Memory B cell (primary cell): ENCODE measurements at places on chromosomes 11 and 22.

GRCh38 chr22:30185129-30185528, 61.4 kb downstream of the LIF start:
- no peak overlapping the region for H3K4me3 ChIP-seq
- H3K36me3 ChIP-seq: no peaks in the 10 kb centered on the region

DNA sequence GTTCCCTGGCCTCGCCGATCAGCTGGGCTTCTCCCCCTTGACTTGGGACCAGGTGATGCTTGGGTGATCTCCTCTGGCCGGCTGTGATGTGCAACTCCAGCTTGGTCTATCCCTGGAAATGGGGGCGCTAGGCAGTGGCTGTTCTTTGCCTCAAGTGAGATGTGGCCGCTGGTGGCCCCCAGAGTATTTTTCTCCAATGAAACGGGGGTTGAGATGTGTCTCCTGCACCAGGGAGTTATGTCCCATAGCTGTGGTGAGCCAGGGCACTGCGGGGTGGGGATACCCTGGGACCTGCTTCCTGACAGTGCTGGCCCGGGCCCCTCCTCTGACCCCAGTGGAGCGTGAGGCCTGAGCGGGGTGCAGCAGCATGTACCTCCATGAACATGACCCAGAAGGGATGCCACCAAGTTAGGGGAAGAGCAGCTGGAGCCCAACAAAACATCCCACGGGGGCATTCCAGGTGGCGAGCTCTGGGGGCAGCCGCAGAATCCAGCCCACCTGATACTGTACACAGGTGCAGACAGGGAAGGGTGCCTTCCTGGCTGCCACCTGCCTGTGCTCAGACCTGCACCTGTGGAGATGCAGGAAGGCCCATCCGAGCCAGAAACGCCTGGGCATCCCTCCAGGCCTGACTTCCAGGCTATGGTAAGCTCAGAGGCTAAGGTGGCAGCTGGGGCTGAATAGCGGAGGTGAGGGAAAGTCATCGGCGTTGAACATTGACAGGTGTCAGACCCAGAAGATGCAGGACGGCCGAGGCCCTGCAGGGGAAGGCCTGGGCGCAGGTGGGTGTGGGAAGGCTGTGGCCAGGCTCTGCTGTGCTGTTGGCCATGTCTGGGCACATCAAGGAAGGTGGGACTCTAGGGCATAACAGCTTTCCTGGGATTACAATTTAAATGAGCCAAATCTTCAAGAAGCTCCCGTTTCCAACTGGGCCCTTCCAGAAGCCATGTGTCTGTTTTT, 97.3 kb downstream of the CTTN start:
- DNase-seq: no peak
- peaks cover 4% of the 10 kb centered on the region for H3K27me3 ChIP-seq
- no peak overlapping the region for H3K27ac ChIP-seq
- H3K36me3 ChIP-seq: no peaks in the 10 kb centered on the region
- H3K4me1 ChIP-seq: no peaks in the 10 kb centered on the region

- no peak overlapping the region for H3K27ac ChIP-seq
- H3K27me3 ChIP-seq: no peaks in the 10 kb centered on the region
- H3K36me3 ChIP-seq: no peaks in the 10 kb centered on the region
- DNase-seq: no peak
- no peak overlapping the region for H3K4me3 ChIP-seq
Observed at GRCh38 chr11:121152764-121153163, 51.7 kb downstream of the TECTA start.

DNA sequence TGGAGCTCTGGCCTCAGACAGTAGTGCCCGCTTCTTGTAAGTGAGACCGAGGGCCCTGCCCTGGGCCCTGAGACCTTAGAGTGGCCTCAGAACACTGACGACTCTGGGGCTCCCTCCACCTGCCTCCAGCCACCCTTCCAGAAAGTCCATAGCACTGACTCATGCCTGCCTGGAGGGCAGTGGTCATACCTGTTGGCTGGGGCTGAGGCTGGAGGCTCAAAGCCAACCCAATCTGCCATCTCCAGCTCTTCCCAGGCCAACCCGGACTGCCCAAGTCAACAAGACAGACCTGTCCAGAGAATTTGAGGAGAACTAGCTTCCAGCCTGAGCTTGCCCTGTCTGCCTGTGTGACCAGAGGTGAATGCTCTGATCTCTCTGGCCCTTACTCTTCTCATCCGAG, 66.9 kb upstream of the TTLL12 start:
- H3K4me3 ChIP-seq: no peak overlapping the region
- H3K4me1 ChIP-seq: no peaks in the 10 kb centered on the region
- H3K27me3 ChIP-seq: peaks cover 16% of the 10 kb centered on the region
- H3K36me3 ChIP-seq: no peaks in the 10 kb centered on the region
- no peak for DNase-seq

- H3K4me1 ChIP-seq: peaks cover 31% of the 10 kb centered on the region
- H3K4me3 ChIP-seq: no peak overlapping the region
- H3K27ac ChIP-seq: peak overlapping the region; percentile 58
- H3K36me3 ChIP-seq: peaks cover 16% of the 10 kb centered on the region
Observed at GRCh38 chr11:96229354-96229977, 113.5 kb downstream of the MAML2 start.

- H3K4me1 ChIP-seq: peaks cover 4% of the 10 kb centered on the region
- peaks cover 6% of the 10 kb centered on the region for H3K27me3 ChIP-seq
- H3K36me3 ChIP-seq: no peaks in the 10 kb centered on the region
- DNase-seq: no peak
- H3K27ac ChIP-seq: no peak overlapping the region
- no peak overlapping the region for H3K4me3 ChIP-seq
Observed at GRCh38 chr11:102974552-102975280, 19.2 kb upstream of the MMP13 start.

GRCh38 chr22:46053563-46054090, 76.7 kb upstream of the WNT7B start:
- peak; percentile 79 for DNase-seq
- H3K4me1 ChIP-seq: peaks cover 28% of the 10 kb centered on the region
- H3K27ac ChIP-seq: peak overlapping the region; percentile 94

DNA sequence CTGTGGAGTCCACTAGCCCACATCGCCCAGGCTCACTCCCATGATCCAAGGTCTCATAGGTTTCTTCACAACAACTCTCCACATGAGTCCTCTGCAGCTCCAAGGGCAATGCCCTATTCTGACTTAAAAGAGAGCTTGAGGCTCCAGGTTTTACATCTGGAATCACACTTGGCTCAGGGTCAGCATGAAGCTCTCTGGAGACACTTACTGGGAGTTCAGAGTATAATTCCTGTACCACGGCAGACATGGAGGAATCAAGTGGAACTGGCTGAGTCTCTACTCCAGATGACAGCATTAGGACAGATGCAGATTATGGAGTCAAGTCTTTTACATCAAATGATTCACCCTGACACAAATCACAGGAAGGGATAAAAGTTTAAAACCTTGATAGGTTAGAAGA, 11.4 kb downstream of the PRR14L start:
- H3K4me3 ChIP-seq: no peak overlapping the region
- DNase-seq: no peak
- H3K36me3 ChIP-seq: peaks cover 7% of the 10 kb centered on the region
- H3K27ac ChIP-seq: peak overlapping the region; percentile 1
- no peaks in the 10 kb centered on the region for H3K27me3 ChIP-seq

GRCh38 chr22:33851821-33852384, 68.4 kb downstream of the LARGE1 start:
- H3K4me1 ChIP-seq: peaks cover 15% of the 10 kb centered on the region
- no peak overlapping the region for H3K27ac ChIP-seq
- DNase-seq: no peak
- H3K36me3 ChIP-seq: peaks cover 2% of the 10 kb centered on the region
- peaks cover 2% of the 10 kb centered on the region for H3K27me3 ChIP-seq

DNA sequence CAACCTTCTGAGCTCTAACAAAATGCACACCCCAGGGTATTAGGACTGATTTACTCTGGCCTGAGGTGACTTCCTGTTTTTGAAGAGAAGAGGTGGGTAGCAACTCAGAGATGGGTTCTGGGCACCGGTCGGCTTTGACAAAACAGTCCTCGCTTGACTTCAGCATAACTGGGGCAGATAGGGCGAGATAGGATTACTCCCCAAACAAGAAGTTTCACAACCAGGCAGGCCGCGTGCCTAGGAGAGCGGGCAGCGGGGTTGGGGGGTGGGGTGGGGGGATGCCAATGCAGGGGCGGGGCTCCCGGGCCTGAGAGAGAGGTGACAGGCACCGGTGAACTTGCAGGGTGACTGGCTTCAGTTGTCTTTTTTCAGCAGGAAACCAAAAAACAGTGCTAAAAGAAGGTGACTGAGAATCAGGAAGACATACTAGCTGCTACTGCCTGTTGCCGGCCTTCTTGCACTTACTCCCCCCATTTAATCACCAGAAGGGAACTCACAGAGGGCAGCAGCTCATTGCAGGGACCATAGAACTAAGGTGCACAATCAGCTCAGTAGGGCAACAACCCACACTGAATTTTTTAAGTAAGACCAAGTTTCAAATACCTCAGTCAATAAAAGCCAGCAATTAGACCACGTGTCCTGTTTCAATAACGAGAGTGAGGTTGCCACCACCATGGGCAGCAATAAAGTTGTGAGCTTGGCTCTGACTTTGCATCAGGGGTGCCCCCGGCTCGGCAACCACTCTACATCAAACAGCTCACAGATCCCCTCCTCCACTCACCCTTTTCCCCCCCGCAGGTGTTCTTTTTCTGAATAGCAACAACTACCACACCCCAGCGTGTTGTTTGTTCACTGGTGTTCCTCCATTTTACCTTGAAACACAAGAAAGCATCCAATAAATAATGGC, 37.2 kb upstream of the ETS1 start:
- H3K4me3 ChIP-seq: peak overlapping the region; percentile 77
- no peaks in the 10 kb centered on the region for H3K27me3 ChIP-seq
- peak overlapping the region; percentile 94 for H3K27ac ChIP-seq

- no peaks in the 10 kb centered on the region for H3K36me3 ChIP-seq
- DNase-seq: no peak
- no peaks in the 10 kb centered on the region for H3K27me3 ChIP-seq
- H3K4me1 ChIP-seq: no peaks in the 10 kb centered on the region
- no peak overlapping the region for H3K27ac ChIP-seq
Observed at GRCh38 chr11:40921246-40921645, 538.2 kb downstream of the LRRC4C start.

- no peaks in the 10 kb centered on the region for H3K27me3 ChIP-seq
- H3K4me1 ChIP-seq: peaks cover 17% of the 10 kb centered on the region
- no peak for DNase-seq
- no peak overlapping the region for H3K27ac ChIP-seq
Observed at GRCh38 chr11:33262011-33262645, 4.9 kb downstream of the HIPK3 start.

GRCh38 chr11:130655300-130655699, 206.9 kb downstream of the ADAMTS15 start:
- DNase-seq: no peak
- H3K27me3 ChIP-seq: no peaks in the 10 kb centered on the region
- no peak overlapping the region for H3K4me3 ChIP-seq
- H3K4me1 ChIP-seq: no peaks in the 10 kb centered on the region
- H3K36me3 ChIP-seq: no peaks in the 10 kb centered on the region

GRCh38 chr11:86179646-86180064, 64.9 kb upstream of the EED start:
- H3K4me1 ChIP-seq: peaks cover 4% of the 10 kb centered on the region
- H3K27me3 ChIP-seq: peaks cover 1% of the 10 kb centered on the region
- H3K36me3 ChIP-seq: no peaks in the 10 kb centered on the region
- H3K4me3 ChIP-seq: no peak overlapping the region

GRCh38 chr11:35352077-35352888, 67.1 kb downstream of the SLC1A2 start:
- peaks cover 12% of the 10 kb centered on the region for H3K4me1 ChIP-seq
- no peaks in the 10 kb centered on the region for H3K36me3 ChIP-seq
- no peak overlapping the region for H3K4me3 ChIP-seq
- H3K27ac ChIP-seq: no peak overlapping the region
- DNase-seq: no peak

DNA sequence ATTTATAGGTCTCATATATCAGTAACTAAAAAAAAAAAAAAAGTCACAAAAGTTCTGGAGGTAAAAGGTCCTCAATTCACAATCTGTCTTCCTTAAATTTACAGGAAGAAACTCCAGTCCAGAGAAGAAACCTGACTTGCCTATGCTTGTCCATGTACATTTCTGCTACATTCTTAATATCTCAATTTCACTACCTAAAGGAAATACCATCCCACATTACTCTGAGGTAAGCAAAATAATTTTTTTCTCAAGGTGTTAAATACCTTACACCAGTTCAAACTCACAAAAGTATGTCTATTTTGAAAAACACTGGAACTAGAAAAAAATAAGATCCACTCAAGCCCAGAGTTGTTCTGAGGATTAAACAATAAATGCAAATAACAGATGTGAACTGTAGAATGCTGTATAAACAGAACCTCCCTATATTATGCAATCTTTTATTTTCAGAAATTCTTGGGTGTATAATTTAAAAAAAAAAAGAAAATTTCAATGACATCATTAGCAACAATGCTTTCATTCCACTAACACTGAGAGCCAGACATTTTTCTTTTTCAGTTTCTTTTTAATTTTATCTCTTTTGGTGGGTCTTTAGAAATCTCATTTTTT, 49.9 kb upstream of the GDPD4 start:
- H3K36me3 ChIP-seq: peaks cover 12% of the 10 kb centered on the region
- no peak overlapping the region for H3K27ac ChIP-seq
- H3K4me3 ChIP-seq: no peak overlapping the region
- no peaks in the 10 kb centered on the region for H3K4me1 ChIP-seq
- DNase-seq: no peak

DNA sequence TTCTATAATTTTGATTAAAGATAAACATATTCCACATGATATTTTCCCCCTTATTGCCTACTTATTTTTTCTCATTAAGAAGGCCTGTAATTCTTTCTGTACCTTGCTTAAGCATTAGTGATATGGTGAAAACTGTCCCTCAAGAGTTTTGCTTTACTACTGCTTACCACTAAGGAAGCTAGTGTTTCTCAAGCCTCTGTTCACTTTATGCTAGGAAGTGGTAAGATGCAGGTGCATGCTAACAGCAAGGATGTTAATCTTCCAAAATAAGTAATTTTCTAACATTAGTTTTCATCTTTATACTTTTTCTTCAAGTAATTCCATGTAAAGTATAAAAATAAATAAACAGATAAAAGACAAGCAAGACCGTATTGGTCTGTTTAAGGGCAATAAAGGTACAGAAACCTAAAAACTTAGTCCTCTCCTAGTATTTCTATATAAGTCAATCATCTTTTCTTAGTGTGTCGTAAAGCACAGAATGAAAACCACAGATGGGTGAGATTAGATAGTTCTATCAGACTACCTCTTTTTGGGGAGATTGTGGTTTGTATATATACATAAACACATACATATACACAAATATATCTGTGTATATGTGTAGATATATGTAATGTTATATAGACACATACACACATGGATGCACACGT, 731.0 kb upstream of the CNTN5 start:
- DNase-seq: no peak
- H3K27ac ChIP-seq: no peak overlapping the region
- no peaks in the 10 kb centered on the region for H3K36me3 ChIP-seq
- H3K4me1 ChIP-seq: no peaks in the 10 kb centered on the region
- no peak overlapping the region for H3K4me3 ChIP-seq
- H3K27me3 ChIP-seq: no peaks in the 10 kb centered on the region

- H3K36me3 ChIP-seq: peaks cover 7% of the 10 kb centered on the region
- H3K4me1 ChIP-seq: peaks cover 27% of the 10 kb centered on the region
- DNase-seq: peak; percentile 20
- H3K27ac ChIP-seq: peak overlapping the region; percentile 89
- peak overlapping the region; percentile 93 for H3K4me3 ChIP-seq
Observed at GRCh38 chr22:19853879-19854777, 546 bp downstream of the GNB1L start.
